Stimulated activated CD4-positive, alpha-beta T cell treated with anti-CD3 and anti-CD28 coated beads, Interleukin-1b, Interleukin-23, amount 100 ng/mL, for 1 hour (primary cell): ENCODE measurements at places on chromosomes 13 and 19.

DNA sequence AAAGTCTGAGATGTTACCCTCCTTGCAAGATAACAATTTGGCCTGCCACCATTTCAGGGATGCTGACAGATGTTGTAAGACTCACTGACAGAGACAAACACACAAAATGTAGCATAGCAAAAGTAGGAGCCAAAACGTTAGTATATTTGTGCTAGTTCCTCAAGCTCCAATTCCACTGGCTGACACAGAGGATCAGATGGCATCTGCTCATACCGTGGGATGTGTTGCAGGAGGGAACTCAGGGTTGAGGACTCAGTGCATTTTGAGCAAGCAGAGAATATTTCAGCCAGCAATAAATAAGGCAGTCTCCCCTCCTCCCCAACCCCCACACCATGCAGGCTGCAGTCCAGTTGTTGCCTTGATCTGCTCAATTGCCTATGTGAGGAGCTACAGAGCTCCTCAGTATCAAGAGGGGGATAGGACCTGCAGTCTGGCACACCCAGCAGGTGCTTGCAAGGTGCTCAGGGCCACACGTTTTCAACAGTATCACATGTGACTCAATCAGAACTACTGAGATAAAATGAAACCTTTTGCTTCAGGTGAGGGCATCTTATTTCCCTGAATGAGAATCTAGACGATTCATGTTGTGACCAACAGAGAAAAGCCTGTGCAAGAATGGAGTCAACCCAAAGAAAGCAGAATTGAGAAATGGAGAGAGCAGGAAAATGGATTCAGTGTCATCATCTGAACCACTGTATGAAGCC lies 23.6 kb upstream of the LRCH1 start:
- no peak for DNase-seq

DNA sequence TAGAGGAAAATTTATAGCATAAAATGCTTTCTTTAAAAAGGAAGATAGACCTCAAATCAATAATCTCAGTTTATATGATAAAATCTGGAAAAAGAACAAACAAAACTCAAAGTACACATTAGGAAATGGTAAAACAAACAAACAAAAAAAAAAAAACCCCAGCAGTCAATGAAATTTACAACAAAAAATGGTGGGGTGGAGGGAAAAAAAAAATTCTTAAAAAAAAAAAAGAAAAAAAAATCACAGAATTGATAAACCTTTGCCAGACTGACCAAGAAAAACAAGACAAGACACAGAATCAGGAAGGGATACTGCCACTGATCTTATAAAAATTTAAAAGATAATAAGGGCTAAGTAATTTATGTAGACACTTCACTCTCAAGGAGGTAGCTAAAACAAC lies 11.2 kb downstream of the TUBGCP3 start:
- DNase-seq: no peak

- no peak for DNase-seq
Measured at GRCh38 chr19:44499559-44499958, 763 bp downstream of the ZNF180 start.

DNA sequence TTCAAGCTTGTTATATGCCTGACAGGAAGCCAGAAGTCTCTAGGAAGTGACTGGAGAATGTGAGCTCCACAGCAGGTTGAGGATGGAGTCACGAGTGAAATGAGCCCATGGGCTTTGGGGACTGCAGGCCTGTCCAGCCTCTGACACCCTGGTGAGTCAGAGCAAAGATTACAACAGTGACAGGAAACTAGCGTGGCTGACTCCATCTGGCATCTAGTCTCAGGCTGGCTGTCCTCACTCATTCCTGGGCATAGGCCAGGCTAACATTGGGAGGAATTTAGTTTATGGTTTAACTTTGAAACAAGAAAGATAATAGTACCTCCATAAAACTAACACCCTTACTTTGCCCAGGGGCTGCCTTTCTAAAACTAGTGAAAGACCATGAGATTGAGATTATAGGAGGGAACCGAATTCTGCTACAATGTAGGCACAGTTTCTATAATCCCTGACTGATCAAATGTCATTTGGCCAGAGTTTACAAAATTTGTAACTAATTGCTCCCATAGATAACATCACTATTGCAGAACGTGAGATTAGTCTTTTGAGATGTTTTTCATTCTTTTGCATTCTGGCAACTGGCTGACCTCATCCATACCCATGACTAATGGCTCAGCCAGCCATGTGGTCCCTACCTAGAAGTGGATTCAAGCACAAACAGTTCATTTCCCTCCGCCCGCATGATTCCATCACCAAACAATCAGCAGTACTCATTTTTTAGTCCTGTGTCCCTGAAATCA lies 28.4 kb downstream of the PSG1 start:
- no peak for DNase-seq

- no peak for DNase-seq
Measured at GRCh38 chr13:59471106-59471505, 692.6 kb downstream of the DIAPH3 start.

DNA sequence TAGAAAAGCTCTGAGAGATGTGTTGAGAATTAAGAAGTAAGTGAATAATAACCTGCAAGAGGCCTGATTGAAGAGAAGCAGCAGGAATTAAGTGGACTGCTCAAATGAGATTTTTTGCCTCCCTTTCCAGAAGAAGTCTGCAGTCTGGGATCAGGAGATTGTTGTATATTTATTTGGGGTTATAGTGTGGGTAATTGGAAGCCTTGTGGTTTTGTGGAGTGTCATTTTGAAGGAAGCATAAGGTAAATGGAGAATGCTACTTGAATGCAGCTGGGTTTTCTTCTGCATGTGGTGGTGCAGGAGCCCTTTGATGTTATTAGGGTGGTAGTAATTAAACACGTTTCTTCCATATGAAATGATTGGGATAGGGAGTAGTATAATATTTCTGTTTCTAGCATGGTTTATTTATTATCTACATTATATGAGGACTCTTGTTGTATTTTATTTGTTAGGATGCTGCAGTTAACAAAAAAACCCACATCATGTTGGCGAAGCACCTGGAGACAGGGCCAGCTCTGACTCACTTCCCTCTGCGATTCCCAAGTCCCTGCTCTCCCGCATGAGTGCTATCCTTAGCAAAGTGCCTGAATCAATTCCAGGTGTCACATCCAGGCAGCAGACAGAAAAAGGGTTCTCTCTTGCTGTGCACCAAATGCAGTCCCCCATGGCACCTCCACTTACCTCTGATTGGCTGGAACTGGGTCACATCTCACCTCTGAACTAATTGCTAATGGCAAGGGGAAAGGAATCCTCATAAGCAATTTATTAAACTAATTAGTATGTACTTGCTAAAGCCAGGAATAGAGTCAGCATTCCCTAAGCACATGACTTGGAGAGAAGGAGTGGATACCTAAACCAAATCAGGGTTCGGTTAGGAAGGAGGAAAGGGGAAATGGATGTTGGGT lies 54.8 kb downstream of the DGKH start:
- DNase-seq: no peak

GRCh38 chr19:49749771-49750170 lies 13.3 kb downstream of the TSKS start:
- DNase-seq: no peak

- no peak for DNase-seq
Measured at GRCh38 chr13:110129539-110130186, 177.3 kb downstream of the COL4A1 start.

- no peak for DNase-seq
Measured at GRCh38 chr13:102907886-102908515, 62.2 kb downstream of the ERCC5 start.

GRCh38 chr13:80473695-80474094 lies 132.8 kb upstream of the SPRY2 start:
- no peak for DNase-seq

GRCh38 chr19:55383279-55384130 lies 587 bp downstream of the TMEM238 start:
- DNase-seq: no peak

DNA sequence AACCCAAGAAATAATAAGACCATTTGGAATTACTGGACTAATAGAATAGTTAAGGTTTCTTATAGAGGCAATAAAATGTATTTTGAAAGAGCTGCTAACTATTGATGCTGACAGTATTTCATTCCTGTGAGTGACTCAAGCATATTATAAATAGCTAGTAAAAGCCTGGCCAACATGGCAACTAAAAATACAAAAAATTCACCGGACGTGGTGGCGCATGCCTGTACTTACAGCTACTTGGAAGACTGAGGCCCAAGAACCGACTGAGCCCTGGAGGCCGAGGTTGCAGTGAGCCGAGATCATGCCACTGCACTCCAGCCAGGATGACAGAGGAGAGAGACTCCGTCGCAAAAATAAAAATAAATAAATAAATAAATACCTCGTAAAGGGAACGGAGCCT lies 5.4 kb upstream of the ICAM3 start:
- no peak for DNase-seq

GRCh38 chr19:34128558-34129250 lies 43.6 kb upstream of the LSM14A start:
- no peak for DNase-seq

DNA sequence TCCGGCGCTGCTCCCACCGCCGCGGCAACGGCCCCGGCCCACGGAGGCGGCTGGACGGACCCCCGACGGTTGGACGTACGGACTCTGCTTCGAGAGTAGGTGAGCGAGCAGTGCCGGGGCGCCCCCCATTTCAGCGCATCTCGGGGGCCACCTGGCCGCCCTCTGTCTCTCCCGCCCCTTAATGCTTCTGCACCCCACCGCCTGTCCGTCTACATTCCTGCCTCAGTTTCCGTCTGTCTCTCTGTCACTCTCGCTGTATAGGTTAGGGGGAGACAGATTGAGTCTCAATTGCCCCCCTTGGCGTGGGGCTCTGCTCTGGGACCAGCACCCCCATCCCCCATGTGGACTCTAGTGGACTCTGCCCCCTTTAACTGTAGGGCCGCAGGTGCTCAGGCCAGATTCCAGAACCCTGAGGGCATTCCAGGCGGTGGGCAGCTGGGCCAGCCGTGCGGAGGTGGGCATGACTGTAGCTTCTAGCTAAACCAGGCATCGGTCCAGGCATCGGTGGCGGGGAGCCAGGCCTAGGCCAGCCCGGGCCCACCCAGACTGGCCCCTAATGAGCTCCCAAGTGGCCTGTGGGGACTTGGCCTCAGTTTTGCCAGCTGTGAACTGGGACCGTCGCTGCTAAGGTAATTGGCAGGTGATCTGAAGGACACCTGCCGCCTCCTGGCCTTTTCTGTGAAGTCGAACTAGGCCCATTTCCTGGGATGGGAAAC lies 373 bp downstream of the TNFAIP8L1 start:
- no peak for DNase-seq

GRCh38 chr19:47434088-47434487 lies 14.8 kb upstream of the MEIS3 start:
- DNase-seq: no peak

DNA sequence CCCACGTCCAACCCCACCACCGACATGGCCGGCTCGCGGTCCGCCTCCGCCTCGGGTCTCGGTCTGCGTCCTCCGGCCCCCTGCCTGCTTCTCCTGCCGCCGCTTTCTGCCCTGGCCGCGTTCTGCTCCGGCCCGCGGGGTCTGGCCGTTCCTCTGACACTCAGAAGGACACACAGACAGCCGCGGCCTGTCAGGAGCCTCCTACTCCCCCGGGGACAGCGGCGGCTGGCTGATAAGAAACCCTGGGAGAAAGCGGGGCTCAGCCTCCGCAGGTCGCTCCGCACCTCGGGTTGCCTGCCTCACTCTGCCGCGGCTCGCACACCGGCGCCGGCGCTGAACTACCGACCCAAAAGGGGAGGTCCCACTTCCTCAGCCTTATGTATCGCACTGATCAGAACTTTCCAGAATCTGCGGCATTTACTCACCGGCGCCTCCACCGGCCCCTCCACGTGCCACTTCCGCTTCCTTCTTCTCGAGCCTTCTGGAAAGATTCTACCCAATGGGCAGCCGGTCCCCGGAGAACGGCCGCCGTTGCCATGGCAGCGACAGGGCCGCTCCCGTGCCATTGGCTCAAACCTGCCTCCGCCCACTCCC lies at the start of gene HSPH1:
HSPH1 (minus strand) TSS at position 348 of the 594 bp plus-strand sequence; CDS start at position 26, 322 bp downstream.
- peak; percentile 96 for DNase-seq

GRCh38 chr13:73228546-73228945 lies 169.7 kb downstream of the KLF5 start:
- no peak for DNase-seq

- DNase-seq: no peak
Measured at GRCh38 chr19:46975925-46976782, 43.5 kb upstream of the NPAS1 start.
